ENCODE measurements at places on chromosomes 2 and 18.

DNA sequence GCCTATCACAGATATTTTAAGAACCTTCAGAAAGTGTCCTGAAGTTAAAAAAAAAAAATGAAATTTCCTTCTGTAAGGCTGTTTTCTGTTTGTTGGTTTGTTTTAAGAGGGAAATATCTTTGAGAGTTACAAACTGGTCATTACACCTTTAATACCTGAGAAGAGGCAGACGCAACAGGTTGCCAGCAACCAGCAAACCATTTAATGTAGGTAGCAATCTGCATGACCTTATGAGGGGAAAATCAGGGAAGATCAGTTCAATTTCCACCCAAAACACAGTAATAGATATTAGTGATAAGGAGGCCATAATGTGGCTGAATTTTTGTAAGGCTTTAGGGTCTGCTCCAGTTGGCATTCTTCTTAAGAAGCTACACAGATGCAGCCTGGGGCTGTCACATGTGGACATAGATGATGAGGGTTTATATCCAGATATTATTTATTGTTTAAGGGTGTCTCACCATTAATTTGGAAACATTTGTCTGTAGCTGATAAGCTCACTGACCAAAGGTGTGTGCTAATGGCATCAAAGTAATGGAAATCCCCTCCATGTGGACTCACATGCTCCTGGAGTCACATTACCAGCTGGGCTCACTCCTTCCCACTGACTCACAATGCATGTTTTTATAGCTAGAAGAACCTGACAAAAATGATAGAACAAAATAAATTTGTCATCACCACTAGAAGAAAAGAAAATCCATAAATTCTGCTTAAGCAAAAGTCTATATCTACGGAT, 83.5 kb upstream of the DTNA start:
- DNase-seq, result peak; percentile 2

- no peak for DNase-seq
These were observed 227.3 kb upstream of the MMADHC start for GRCh38 chr2:149814901-149815300.

DNA sequence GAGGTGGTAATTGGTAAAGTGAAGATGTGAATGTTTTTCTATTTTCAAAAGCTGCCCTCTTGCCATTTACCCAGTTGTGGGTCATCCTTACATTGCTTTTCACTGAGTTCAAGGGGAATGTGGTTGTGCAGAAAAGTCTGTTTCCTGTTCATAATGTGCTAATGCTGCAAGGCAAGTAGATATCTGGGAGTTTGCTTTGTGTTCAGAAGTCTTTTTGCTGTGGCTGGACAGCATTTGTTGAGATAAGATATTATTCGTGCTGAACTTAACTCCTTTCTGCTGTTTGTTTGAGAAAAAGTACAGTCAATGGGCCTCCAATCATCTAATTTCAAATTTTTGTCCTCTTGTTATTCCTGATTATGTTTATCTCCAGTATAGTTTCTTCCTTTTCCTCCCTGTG, 263.2 kb downstream of the LTBP1 start:
- DNase-seq, result no peak

DNA sequence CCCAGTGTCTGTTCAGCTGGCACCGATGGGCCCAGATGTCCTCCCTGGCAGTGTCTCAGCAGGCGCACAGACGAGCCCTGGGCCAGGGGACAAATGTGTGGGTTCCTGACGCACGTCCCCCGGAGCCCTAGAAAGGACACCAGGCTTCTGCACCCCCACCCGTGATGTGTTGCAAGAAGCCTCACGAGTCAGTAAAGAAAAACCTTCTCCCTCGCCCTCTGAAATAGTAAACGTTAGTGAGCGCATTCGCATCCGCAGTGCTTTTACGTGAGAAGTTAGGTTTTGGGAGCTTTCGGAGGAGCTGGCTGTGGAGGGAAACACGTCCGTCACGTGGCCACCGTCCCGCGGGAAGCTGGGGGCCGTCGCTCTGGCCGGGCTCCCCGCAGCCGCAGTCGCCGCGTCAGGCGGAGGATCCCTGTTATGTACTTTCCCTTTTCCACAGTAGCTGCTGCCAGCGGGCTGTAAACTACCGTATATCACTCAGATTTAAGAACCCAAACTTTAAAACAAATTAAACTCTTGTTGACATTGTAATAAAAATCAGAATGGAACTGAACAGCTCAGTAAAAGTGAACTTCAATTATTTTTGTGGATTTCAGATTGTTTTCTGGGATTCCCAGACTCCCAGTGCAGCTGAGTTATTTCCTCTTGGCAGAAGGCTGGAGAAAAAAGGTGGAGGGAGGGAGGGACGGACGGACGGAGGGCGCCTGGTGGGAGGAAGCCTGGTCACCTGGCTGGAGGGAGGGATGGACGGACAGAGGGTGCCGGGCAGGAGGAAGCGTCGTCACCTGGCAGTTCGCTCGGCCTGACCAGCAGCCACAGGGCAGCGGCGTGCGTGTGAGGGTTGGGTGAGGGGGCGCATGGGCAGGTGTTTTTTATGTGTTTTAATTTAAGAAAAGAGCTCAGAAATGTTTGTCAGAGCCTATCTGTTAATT, 112.1 kb downstream of the NFATC1 start:
- peak; percentile 25 for DNase-seq

GRCh38 chr18:57941841-57942489, 102.1 kb upstream of the NEDD4L start:
- no peak for DNase-seq

Data from NCI-H146 (cell line).